ENCODE measurements at places on chromosomes 12 and 14.

- no peak for DNase-seq
Observed at GRCh38 chr12:66713984-66714383, 35.1 kb upstream of the GRIP1 start.

DNA sequence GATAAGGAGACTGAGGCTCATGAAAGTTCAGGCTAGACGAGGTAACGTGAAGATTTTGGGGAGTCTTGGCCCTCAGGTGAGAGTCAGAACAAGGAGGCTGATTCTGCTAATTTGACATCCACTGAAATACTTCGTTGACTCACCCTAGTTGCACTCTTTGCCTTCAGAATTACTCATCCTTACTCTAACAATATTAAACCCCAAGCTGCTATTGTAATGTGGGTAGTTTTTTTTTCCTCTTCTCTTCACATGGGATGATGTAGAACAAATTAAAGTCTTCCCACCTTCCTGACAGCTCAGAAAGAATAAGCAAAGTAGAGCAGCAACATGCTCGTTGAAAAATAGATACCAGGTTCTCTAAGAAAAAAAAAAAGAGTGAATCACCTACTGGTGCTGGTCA, 22.0 kb upstream of the SRRM4 start:
- DNase-seq, result no peak

DNA sequence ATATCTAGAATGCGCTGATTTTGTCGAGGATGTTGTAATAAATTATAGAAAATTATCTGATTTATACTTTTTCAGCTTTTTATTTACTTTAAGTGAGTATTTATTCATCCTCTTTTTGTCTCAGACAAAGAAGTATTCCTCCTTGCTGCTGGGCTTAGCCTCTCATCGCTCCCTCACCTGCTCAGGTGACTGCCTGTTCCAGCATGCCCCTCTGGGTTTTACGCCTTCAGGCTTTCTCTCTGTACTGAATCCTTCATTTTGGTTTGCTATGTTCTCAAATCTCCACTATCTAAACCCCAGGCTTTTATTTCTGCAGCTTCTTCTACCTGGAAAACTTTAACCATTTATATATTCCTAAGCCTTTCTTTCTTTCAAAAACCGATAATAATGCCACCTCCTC, 1650.9 kb upstream of the SEL1L start:
- no peak for DNase-seq

GRCh38 chr14:71734885-71735284, 197.3 kb upstream of the RGS6 start:
- no peak for DNase-seq

DNA sequence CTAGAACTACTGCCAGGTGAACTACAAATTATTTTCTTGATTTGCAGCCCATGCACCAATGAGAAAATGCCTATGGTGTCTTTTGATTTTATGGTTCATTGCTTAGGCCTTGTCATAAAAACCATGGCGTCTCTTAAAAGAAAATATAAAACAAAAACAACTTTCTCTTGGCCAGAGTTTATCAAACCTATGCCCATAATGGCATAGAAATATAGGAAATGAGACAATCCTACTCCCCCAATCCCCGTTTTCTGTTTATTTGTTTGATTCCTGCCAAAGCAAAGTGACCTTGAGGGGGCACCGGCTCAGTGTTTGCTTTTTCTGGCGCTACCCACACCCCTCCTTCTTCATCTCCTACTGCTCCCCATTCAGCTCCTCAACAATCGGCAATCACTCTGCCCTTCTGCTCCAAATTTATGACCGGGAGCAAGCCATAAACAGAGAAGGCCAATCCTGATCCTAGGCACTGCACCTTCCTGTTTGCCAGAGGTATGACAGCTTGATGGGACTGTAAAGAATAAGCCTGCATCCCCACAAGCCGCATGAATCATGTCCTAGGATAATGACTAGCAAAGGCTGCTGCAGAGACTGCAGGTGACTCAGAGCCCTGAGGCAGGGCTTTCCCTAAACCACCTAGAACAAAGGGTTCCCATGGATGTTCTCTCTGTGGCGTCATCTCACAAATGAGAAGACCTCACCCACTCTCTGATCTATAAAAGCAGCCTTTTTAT, 874.9 kb downstream of the NRXN3 start:
- no peak for DNase-seq

GRCh38 chr12:97260786-97261185, 201.8 kb upstream of the RMST start:
- no peak for DNase-seq

- DNase-seq, result no peak
Observed at GRCh38 chr14:96757456-96757855, 39.7 kb upstream of the VRK1 start.

Data from urinary bladder (tissue), 4 donors.